ENCODE measurements at places on chromosomes 4 and X.

DNA sequence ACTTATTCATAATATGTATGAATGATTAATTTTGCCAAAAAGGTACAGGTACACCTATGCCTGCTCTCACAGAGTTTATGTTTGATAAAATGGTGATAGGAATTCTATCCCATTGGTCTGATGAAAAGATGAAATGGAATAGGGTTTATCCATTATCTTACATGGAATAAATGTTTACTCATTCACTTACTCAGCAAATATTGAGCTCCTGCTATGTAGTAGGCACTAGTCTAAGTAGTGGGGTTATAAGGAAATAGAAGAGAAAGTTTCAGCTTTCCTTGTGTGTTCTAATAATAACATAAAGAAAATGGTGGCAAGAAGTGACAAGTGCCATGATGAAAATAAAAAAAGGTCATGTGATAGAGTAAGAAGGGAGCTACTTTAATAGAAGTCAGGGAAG is 12.4 kb upstream of the SLC10A7 start:
- H3K27ac ChIP-seq, result no peak overlapping the region
- no peak overlapping the region for H3K4me3 ChIP-seq
- no peaks in the 10 kb centered on the region for H3K36me3 ChIP-seq

DNA sequence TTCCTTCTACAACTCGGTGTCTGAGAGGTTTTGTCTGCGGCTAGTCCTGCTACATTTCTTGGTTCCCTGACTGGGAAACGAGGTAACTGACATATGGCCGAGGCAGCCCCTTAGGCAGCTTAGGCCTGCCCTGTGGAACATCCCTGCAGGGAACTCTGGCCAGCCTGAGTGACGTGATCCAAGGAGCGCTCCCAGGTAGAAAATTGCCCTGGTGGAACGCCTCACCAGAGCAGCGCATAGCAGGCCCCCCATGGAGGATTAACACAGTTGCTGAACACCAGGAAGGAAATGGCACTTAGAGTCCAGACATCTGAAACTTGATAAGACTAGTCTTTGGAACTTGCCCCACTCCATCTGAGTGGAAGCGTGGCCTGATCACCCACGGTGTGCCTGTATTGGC is 837.4 kb upstream of the NDST4 start:
- no peak overlapping the region for H3K27ac ChIP-seq
- H3K27me3 ChIP-seq, result no peaks in the 10 kb centered on the region
- H3K4me3 ChIP-seq, result no peak overlapping the region
- no peaks in the 10 kb centered on the region for H3K4me1 ChIP-seq
- no peaks in the 10 kb centered on the region for H3K36me3 ChIP-seq

DNA sequence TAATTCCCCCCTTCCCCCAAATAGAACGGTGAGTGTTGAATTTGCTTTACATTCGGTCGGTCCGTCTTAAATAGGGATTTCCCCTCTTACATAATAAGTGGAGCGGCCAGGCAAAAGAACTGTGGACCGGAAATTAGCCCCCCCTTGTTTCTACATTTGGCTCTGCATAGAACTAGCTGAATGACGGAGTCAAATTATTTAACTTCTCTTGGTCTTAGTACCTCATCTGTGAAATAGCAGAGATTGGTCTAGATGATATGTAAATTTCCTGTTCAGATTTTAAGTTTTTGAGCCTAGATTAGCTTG is 1.3 kb downstream of the SPATA18 start:
- peak; percentile 14 for DNase-seq
- H3K27me3 ChIP-seq, result peaks cover 3% of the 10 kb centered on the region
- H3K36me3 ChIP-seq, result no peaks in the 10 kb centered on the region
- H3K4me1 ChIP-seq, result no peaks in the 10 kb centered on the region
- H3K27ac ChIP-seq, result no peak overlapping the region

GRCh38 chrX:115324194-115324593 is 34.7 kb downstream of the LUZP4 start:
- H3K4me3 ChIP-seq, result no peak overlapping the region
- no peaks in the 10 kb centered on the region for H3K4me1 ChIP-seq
- H3K36me3 ChIP-seq, result no peaks in the 10 kb centered on the region
- no peak for DNase-seq
- no peaks in the 10 kb centered on the region for H3K27me3 ChIP-seq

GRCh38 chr4:15870079-15870478 is 68.5 kb downstream of the FGFBP1 start:
- H3K4me1 ChIP-seq, result no peaks in the 10 kb centered on the region
- DNase-seq, result no peak
- H3K36me3 ChIP-seq, result no peaks in the 10 kb centered on the region
- H3K4me3 ChIP-seq, result no peak overlapping the region
- H3K27me3 ChIP-seq, result no peaks in the 10 kb centered on the region

GRCh38 chr4:176631611-176632010 is 161.1 kb downstream of the VEGFC start:
- H3K4me3 ChIP-seq, result no peak overlapping the region
- no peak for DNase-seq
- no peaks in the 10 kb centered on the region for H3K4me1 ChIP-seq

DNA sequence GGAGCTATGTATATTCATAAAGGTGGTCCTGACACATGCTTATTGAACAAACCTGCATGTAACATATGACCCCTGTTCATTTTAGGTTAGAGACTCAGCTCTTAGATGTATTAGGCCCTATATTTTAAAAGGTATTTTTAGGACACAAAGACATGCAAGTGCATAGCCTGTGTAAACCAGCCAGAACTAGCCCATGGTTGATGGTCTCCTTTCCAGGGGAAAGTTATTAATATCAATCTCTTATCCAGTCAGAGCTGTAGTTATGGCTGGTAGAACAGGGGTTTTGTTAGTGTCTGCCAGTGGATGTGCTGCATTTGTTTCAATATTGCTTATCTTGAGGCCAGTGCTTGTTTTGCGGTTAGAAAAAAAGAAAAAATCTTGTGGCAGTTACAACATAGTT is 488.6 kb downstream of the KCTD8 start:
- no peak for DNase-seq
- no peak overlapping the region for H3K4me3 ChIP-seq

DNA sequence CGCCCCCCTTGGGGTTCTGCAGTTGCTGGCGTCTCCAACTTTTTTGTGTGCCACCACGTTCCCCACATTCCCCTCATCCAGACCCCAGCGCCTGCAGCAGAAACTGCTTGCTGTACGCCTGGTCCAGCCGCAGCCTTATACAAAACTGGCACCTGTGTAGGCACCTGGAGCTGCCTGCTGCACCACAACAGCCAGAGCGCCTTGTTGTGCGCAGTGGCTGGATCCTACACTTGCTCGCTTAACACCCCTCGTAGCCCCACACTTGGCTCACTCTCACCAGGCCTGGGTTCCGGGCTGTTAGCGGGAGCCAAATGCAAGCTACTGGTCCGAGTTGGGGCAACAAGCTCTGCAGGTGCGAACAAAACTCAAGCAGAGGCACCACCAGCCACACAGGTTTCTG is 136.8 kb downstream of the TECRL start:
- H3K4me3 ChIP-seq, result no peak overlapping the region
- H3K27ac ChIP-seq, result no peak overlapping the region
- no peak for DNase-seq
- H3K27me3 ChIP-seq, result no peaks in the 10 kb centered on the region
- H3K4me1 ChIP-seq, result no peaks in the 10 kb centered on the region

DNA sequence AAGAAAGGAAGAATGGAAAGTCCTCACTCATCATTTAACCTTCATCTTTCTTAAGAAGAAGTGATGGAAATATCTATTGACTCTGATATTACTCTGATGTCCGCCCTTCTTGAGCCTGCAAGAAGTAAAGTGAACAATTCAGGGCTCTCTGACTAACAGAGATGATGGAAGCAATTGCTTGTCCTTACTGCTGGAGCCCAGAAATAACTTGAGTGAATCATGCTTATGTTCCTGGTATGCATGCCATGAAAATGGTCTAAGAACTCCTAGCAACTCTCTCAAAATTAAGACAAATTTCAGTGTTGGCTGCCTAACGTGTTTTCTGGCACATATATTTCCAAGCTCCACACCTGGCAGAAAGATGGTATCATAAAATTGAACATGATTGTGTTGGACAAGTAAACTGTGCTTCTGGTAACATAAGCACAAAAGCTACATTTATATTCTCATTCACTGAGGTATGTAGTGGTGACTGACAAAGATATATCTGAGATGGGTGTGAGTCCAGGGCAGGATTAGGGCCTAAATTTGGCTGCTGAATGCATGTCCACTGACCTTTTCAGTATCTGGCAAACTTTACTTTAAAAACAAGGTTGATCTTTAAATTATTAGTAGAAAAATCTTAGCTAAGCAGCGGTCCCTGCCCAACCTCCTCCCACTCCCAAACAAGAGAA is 109.2 kb upstream of the OTUD4 start:
- no peaks in the 10 kb centered on the region for H3K4me1 ChIP-seq
- H3K36me3 ChIP-seq, result no peaks in the 10 kb centered on the region
- no peak overlapping the region for H3K27ac ChIP-seq

DNA sequence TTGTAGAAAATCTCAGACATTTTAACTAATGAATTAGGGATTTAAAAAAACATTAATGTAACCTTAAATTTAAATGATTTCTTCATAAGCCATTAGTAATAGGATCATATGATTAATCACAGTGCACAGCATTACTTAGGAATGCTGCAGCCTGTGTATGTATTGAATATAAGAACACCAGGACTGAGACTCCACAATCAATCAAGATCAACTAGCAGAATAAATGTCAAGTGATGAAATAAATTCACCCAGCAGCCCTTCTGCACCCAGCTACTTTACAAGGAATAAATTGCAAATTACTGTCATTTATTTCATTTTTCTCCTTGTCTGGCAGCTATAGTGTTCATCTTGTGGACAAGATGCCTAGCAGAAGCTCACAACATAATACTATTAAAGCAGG is 46.5 kb downstream of the NEIL3 start:
- no peak overlapping the region for H3K4me3 ChIP-seq
- no peak overlapping the region for H3K27ac ChIP-seq
- no peaks in the 10 kb centered on the region for H3K36me3 ChIP-seq
- no peak for DNase-seq
- no peaks in the 10 kb centered on the region for H3K4me1 ChIP-seq

- H3K36me3 ChIP-seq, result no peaks in the 10 kb centered on the region
- H3K27me3 ChIP-seq, result no peaks in the 10 kb centered on the region
- no peak overlapping the region for H3K27ac ChIP-seq
- H3K4me3 ChIP-seq, result peak overlapping the region; percentile 4
- no peaks in the 10 kb centered on the region for H3K4me1 ChIP-seq
- peak; percentile 88 for DNase-seq
Measured at GRCh38 chr4:25223802-25224375, 9.9 kb upstream of the PI4K2B start.

- H3K27me3 ChIP-seq, result no peaks in the 10 kb centered on the region
- H3K27ac ChIP-seq, result no peak overlapping the region
- no peaks in the 10 kb centered on the region for H3K4me1 ChIP-seq
- no peak for DNase-seq
- no peak overlapping the region for H3K4me3 ChIP-seq
Measured at GRCh38 chr4:29722253-29722652, 997.9 kb upstream of the PCDH7 start.

Measured in mesendoderm (in vitro differentiated cells).